ENCODE measurements at places on chromosomes 5 and 9.

DNA sequence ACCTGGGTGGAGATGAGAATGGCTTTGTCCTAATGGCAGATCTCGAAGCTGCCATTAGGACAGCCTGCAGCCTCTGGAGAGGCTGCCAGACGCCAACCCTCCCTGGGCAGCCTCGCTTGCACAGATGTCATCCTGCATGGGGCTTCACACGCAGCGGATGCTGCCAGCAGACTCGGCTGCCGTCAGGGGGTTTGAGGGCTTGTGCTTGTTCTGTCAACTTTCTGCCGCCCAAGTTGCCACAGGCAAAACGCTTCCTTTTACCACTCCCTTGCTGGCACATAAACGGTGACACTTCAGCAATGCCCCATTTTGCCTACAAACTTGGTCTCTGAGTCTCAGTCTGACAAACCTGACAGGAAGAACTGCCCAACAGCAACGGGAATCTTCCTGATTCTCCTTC lies 24.7 kb downstream of the DAP start:
- no peak for DNase-seq

GRCh38 chr5:144467792-144468191 lies 297.1 kb downstream of the KCTD16 start:
- peak; percentile 38 for DNase-seq

DNA sequence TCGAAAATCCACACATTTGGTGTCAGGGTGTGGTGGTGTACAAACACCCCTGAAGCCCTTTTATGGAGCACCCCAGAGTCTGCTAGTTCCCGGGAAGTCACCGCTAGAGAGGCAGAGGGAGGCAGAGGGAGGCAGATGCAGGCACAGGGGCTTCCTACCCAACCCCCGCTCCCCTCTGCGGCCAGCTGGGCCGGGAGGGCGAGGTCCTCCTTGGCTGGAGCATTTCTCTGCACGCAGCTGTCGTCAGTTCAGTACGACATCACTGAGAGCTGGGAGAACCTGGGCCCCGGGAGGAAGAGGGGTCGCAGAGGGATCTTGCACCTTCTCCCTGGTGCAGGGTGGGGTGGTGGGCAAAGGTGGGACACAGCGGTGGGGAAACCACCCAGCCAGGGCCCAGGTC lies 15.8 kb upstream of the UBAC1 start:
- no peak for DNase-seq

DNA sequence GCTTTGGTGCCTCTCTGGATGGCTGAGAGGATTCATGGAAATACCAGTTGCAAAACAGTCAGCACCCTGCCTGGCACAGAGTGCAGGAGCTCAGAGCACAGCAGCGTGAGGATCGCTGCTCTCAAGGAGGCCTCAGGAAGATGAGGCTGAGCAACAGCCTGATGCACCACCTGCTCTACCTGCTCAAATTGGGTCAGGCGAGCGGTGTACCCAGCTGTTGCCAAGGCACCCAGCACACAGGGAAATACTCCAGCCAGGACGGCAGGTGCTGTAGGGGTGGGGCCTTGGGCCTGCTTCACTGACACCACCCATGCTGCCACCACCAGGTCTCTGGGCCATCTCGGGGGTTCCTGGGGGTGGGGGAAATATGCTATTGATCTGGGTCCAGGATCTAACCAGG lies 4.3 kb downstream of the EEIG1 start:
- no peak for DNase-seq

DNA sequence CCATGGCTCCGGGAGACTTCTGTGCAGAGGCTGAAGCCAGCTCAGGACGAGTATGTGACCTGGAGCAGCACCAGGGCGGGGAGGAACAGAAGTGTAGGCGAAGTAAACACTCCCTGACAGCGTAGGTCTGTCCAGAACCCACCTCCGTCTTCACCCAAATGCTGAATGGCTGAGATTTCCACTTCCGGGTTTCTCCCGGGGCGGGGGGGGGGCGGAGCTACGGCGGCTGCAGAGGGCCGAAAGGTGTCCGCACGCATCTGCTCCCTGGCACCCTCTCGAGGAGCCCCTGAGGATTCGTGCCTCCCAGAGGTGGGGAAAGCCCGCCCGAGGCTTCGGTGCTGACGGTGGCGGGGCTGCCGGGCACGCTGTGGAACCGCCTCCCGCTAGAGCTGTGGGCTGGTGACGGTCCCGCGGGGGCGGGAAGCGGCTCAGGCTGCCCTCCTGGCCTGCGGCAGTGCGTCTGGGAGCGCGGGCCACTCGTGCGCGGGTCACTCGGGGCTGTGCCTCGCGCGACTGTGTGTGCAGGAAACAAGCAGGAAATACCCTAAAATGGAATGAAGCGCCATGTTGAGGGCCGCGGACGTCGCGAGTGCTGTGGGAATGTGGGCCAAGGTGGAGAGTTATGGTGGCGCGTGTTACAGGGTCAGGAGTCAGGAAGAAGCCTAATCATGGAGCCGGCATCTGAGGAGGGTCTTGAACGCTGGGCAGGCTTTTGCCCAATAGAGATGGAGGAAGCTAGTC lies 1425.4 kb downstream of the FOXD4L5 start:
- DNase-seq: no peak

DNA sequence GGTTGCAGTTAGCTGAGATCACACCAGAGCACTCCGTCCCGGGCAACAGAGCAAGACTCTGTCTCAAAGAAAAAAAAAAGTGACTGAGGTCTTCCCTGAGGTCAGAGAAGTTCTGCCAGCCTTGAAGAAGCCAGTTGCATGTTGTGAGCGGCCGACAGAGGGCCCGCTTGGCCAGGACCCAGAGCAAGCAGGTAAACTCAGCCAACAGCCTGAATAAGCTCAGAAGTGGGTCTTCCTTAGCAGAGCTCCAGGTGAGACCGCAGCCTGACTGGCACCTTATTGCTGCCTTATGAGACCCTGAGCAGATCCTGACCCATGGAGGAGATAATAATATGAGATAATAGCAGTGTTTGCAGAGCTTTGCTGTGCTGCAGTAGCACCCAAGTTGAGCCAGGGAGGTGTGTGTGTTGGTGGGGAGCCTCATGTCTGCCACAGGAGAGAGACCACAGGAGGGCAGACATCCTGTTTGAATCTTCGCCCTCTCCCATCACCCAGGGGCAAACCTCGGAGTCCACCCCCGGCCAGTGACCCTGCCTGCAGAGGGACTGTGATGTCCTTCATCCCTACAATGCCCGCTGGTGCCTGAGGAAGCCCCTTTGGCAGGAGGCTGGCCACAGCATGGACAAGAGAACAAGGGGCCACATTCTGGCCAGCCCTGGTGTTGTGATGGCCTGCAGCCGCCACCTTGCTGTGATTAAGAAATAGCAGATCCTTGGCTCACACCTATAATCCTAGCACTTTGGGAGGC lies 10.8 kb upstream of the BARX1 start:
- no peak for DNase-seq

DNA sequence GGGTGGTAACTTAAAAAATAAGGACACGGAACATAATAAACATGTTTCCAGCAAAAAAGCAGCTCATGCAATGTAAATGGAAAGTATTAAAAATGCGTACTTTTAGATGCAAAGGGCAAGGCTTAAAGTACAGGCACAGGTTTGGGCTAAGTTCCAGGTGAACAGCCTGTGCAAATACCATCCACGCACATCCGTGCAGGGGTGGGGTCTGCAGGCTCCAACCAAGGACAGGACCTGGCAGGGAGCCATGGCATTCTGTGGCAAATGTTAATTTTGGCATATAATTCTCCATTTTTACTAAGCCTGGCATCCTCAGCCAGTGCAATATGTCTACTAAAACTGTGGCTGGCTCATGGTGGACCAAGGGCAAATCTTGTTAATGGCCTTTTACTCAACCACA lies 365.8 kb upstream of the DAP start:
- DNase-seq: no peak

DNA sequence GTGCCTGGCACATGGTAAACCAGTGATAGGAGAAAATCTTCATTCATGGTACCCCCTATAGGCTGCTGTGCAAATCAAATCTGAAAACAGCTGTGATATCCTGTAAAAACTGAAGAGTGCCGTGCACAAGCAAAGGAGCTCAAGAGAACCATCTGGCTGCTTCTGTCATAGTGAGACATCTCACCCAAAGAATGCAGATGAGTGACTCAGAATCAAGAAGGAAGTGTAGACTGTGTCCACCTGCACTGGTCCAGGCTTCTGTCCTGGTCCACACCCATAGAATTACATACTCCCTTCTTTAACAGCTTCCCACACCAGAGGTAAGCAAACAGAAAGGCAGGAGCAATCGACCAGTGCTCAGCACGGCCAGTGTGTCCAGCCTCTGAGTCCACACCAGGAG lies 195.9 kb downstream of the ASTN2 start:
- DNase-seq: no peak

DNA sequence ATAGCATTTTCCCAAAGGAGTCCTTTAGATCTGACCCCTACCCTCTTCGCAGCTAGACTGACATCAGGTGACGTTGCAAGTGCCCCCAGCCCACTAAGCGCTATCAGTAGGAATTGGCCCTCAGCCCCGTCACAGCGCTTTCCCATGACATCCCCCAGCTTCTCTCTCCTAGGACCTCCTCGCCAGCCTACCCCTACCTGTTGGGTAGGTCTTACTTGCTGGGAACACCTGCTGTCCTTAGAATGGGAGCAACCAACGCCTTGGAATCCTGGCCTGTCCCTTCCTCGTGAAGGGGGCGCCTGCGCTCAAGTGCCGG lies 584 bp upstream of the PIP5K1B start:
- DNase-seq: no peak

- DNase-seq: no peak
Observed at GRCh38 chr9:135963938-135964337, 2.8 kb upstream of the UBAC1 start.

DNA sequence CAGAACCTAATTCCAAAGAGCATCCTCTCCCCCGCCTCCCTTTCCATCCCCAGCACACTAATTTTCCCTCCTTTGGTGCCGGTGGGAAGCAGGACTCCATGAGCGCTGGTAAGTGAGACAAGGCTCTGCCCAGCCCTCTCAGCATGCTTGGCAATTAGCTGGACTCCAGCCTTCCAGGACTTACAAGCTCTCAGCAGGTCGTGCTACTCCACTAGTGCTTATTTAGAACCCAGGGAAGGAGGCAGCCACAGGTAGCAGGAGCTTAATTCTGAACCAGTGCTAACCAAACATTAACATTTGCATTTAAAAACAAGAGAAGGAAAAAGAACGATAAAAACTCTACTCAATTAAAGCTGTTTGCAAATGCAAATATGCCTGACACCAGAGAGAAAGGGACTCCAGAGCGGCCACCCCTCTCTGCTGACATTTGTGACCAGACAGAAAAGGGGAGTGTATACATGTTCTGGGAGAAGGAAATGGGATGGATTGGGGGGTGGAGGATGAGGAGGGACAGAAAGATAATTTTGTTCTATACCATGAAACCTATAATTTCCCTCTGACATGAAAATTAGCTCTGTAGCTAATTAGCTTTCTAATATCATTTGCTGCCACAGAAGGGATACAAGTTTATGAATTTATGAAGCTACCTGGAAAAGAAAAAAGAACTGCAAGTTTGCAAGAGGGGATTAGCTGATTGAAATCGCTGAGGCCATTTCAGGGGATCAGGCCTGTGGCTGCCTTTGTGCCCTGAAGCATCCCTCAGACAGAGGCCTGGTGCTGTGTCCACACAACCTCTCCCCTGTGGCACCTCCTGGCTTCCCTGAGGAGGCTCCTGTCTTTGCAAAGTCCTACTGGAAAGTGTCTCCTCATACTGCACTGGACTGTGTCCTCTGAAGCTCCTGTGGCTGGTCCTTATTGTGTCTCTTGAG lies 266.3 kb downstream of the SEC61B start:
- no peak for DNase-seq

- DNase-seq: peak; percentile 39
Observed at GRCh38 chr9:110744715-110745384, 76.3 kb downstream of the MUSK start.

DNA sequence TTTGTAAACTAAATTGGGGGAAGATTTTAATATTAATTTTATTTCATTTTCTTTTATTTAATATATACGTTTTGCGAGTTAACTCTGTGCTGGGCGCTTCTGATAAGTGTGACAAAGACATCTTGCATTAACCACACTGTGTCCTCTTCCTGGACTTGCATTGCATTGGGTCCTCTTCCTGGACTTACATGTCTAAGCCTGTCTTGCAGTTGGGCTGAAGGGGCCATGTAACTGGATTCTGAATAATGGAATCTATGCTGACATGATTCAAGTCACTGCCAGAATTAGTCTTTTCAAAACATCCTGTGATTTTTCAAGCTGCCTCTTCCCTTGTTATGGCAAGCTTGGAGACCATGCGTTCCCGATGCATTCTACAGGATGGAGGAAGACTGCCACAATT lies 122.6 kb downstream of the TRIM32 start:
- no peak for DNase-seq

- no peak for DNase-seq
Observed at GRCh38 chr5:37448941-37449340, 69.8 kb downstream of the WDR70 start.

DNA sequence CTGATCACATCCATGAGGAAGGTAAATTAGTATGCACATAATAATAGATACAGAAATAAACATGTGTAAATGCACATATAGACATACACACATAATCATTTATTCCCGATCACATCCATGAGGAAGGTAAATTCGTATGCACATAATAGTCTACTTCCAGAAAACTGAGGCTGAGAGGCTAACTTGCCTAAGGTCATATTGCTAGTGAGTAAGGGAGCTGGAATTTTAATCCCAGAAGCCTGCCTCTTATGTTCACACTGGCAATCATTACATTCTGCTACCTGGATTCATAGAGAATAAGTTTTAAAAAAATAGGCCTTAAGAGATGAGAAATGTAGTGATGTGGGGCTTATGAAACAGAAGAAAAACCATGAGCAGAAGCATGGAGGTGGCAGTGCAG lies 716.3 kb downstream of the BRINP1 start:
- no peak for DNase-seq

DNA sequence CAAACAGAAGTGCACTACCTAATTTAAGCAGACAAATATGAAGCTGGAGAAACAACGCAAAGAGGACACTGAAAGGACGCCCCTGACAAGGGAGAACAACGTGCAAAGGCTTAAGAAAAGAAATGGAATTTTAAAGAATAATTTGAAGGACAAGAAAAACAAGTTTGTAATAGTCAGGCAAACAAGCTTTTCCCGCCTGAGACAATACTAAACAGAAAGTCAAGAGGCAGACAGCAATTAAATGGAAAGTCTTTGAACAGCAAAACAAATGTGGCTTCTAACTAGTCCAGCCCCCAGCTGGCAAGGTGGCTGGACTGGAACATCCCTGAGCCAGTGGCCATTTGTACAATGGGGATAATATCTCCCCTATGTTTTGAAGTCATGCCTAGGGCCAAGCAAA lies 63.3 kb downstream of the SIL1 start:
- DNase-seq: no peak

- no peak for DNase-seq
Observed at GRCh38 chr5:42514754-42515153, 91.5 kb downstream of the GHR start.

DNA sequence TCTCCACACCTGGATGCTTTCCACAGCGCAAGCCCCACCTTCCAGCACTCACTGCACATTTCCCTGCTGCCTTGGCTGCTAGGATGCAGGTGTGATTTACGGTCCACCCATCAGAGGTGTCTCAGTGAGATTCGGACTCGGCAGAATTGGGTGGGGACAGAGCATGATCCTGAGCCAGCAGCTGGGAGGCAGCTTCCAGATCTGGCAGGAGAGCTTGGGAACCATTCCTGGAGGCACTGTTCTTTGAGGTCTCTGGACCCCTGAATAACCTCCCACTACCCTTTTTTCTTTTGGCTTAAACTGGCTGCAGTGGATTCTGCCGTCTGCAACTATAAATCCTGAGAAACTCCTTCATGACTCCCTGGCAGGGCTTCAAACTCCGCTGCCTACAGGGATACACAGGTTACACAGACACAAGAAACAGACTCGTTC lies 99.6 kb upstream of the PHYKPL start:
- no peak for DNase-seq
